Central memory CD4-positive, alpha-beta T cell (primary cell): ENCODE measurements at places on chromosomes 5 and 9.

- no peak for DNase-seq
Measured at GRCh38 chr9:136264031-136264430, 18.4 kb upstream of the QSOX2 start.

- DNase-seq = no peak
Measured at GRCh38 chr5:90020575-90021538, 388.7 kb downstream of the CETN3 start.

- DNase-seq = no peak
Measured at GRCh38 chr5:134948911-134949310, 18.8 kb upstream of the CATSPER3 start.

GRCh38 chr5:143016777-143017516 lies 246.8 kb downstream of the ARHGAP26 start:
- peak; percentile 17 for DNase-seq

DNA sequence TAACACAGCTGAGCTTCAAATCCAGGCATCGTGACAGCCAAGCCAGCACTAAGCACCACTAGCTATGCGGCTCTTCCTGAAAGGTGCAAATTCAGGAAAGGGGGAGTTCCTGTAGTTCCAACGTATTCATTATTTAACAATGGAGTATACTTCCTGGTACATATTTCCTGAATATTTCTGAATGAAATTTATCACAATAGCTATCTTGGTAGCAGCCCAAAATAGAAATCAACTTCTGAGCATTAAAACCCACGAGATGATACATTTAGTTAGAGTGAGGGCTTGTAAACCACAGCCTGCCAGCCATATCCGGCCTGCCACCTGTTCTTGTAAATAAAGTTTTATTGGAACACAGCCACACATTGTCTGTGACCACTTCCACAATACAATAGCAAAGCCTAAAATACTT lies 109.7 kb upstream of the RETREG1 start:
- peak; percentile 3 for DNase-seq

DNA sequence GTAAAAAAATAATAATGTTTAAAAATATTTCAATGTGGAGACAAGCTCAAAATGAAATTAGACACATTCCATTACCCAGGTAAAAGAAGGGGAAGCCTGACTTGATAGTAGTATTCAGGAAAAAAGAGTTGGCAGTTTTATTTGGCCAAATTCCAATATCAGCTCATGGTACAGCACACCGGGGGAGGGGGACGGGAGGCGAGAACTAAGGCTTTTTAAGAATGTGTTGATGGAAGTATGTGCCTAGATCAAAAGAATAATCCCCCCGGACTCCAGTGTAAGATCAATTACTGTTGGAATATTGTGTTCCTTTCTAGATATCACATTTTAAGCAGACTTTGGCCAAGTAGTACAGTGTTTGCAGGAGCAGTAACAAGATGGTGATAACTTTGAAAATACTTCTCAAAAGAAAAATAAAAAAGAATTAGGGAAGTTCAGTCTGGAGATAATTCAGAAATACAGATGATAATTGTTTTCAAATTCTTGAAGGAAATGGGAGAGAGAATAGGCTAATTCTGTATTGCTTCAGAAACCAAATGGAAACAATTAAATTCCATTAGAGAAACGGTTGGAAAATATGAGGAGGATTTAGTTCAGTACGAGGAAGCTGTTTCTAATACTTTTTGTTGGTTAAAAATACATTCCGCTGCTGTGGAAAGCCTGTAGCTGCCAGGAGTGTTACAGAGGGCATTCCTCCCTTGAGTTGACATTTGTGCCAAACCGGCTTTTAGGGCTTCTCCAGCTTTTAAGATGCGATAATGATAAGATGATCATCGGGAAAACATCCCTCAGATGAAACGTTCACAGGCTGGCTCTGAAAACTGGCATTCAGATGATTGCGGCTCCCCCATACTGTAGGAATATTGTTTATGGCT lies 98.1 kb upstream of the ERBIN start:
- DNase-seq = no peak

- DNase-seq = no peak
Measured at GRCh38 chr5:78757269-78758053, 108.9 kb upstream of the LHFPL2 start.

GRCh38 chr5:74196233-74196632 lies 444.3 kb downstream of the ENC1 start:
- DNase-seq = no peak

DNA sequence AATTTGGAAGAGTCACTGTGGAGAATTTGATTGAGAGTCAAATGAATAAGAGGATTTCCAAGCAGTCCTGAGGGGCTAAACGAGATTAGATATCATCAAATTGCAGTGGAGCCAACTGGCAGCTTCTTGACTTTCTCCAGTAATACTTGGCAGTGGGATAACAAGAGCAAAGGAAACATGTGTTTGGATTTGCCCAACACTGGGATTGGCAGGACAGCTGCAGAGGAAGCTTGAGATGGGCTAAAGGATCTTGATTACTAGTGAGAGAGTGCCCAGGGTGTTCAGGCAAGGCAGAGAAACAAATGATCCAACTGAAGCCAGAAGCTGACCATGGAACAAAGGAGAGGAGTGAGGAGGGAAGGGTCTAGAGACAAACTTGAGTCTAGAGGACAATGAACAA lies 356.0 kb upstream of the ISL1 start:
- DNase-seq = no peak

- no peak for DNase-seq
Measured at GRCh38 chr5:179953987-179954386, 46.3 kb upstream of the TBC1D9B start.

DNA sequence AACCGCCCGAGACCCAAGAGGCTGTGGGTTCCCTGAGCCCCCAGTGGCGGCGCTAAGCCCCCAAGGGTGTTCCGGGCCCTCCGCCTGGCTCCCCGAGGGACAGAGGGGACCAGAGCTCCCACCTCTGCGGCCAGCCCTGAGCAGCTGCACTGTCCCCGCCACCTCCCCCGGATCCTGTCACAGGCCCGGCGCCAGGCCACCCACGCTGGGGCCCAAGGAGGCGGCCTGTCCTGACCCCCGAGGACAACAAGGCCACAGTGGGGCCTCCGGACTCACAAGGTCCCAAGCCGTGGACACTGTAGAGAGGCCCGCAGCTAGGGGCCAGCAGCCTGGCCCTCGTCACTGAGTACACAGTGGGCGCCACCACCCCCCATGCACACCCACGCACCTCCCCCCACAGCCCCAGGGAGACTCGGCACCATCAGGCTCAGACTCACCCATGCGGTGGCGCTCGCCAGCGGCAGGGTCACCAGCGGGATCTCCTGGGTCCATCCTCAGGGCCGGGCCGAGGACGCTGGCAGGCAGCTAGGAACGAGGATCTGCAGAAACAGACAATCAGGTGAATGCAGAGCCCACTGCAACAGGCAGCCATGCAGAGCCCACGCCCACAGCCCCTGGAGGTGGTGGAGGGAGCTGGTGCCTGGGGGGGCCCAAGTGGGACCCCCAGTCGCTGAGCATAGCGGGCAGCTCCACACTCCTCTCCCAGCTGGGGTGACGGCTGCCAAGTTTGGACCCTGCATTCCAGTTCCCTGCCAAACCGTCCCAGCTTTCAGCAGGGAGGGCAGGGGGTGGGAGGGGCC lies 27.9 kb downstream of the EXD3 start:
- DNase-seq = no peak
